Vein endothelial cell (primary cell): ENCODE measurements at places on chromosomes 16 and 17. TPM values are rescaled to one million over a fixed set of nuclear protein-coding genes. Genes with fewer than 3 reads are reported as not detected.

The DOC2A gene
- 0.29 TPM in 1 of 2 replicates, not detected in the other for total RNA-seq

The PRR35 gene
- total RNA-seq = not detected in 2 replicates

The CNTNAP1 gene
- total RNA-seq = 23.8 and 30.2 TPM in 2 replicates

The CX3CL1 gene
- 7.2 and 15.4 TPM in 2 replicates for total RNA-seq

The TP53TG3 gene
- not detected in 2 replicates for total RNA-seq

The KRTAP9-4 gene
- not detected in 2 replicates for total RNA-seq

The MARVELD3 gene
- total RNA-seq = under 0.01 TPM in 1 of 2 replicates, not detected in the other

The KCNJ16 gene
- total RNA-seq = under 0.01 and 0.57 TPM in 2 replicates

The ITGB3 gene
- total RNA-seq = 129 and 138 TPM in 2 replicates

The TMEM97 gene
- 16.7 and 26.8 TPM in 2 replicates for total RNA-seq

The OR3A2 gene
- total RNA-seq = not detected in 2 replicates

The PRDM7 gene
- total RNA-seq = not detected in 2 replicates

The NEK8 gene
- total RNA-seq = 1.5 and 2.0 TPM in 2 replicates

The SMPD3 gene
- 0.10 and 0.33 TPM in 2 replicates for total RNA-seq

The C16orf54 gene
- total RNA-seq = not detected in 2 replicates

The PDILT gene
- total RNA-seq = not detected in 2 replicates

The ZG16B gene
- total RNA-seq = 0.33 TPM in 1 of 2 replicates, not detected in the other

The FKBP10 gene
- total RNA-seq = 140 and 194 TPM in 2 replicates

The TBC1D3 gene
- not detected in 2 replicates for total RNA-seq

The SYNRG gene
- total RNA-seq = 19.9 and 23.2 TPM in 2 replicates

The G6PC1 gene
- not detected in 2 replicates for total RNA-seq

The TBC1D3H gene
- not detected in 2 replicates for total RNA-seq

The KRTAP4-3 gene
- not detected in 2 replicates for total RNA-seq

The MPV17L gene
- total RNA-seq = 0.10 and 0.33 TPM in 2 replicates

The CLEC10A gene
- total RNA-seq = 0.19 TPM in 1 of 2 replicates, not detected in the other

The TNP2 gene
- not detected in 2 replicates for total RNA-seq

The FASN gene
- 92.1 and 158 TPM in 2 replicates for total RNA-seq

The TVP23A gene
- total RNA-seq = not detected in 2 replicates

The SSTR5 gene
- 1.3 TPM in 1 of 2 replicates, not detected in the other for total RNA-seq

The MEOX1 gene
- total RNA-seq = under 0.01 TPM in 1 of 2 replicates, not detected in the other

The KRT14 gene
- not detected in 2 replicates for total RNA-seq

The ST6GALNAC2 gene
- total RNA-seq = under 0.01 and 0.10 TPM in 2 replicates
